Stimulated activated naive B cell treated with anti-CD40 and anti-IgM and Interleukin-4, amounts not matched to agents 10 μg/mL and 1 μg/mL and 100 μg/mL, for 72 hours (primary cell): ENCODE measurements at places on chromosomes 12 and 14.

DNA sequence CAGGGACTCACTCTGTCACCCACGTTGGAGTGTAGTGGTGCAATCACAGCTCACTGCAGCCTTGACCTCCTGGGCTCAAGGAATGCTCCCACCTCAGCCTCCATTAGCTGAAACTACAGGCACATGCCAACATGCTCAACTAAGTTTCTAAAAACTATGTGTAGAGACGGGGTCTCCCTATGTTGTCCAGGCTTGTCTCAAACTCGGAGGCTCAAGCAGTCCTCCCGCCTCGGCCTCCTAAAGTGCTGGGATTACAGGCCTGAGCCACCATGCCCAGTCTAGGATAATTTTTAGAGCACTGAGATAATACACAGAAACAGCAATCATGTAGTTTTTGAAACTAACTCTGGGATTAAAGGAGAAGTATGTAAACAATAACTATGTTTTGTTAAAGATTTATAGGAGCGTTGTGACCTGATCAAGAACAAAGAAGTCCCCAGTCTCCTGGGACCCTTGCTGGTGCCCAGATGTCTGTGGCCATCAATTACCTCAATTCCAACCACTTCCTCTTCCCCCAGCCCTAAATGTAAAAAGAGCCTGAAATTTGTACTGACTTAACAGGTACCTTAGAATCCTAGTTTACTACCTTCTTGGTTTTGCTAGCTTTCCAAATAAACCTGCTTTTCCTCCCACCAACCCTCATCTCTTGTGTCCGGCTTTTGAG is 28.9 kb upstream of the EGLN3 start:
- no peak for DNase-seq
- H3K27me3 ChIP-seq: peaks cover 6% of the 10 kb centered on the region
- H3K27ac ChIP-seq: no peak overlapping the region
- H3K4me1 ChIP-seq: peaks cover 9% of the 10 kb centered on the region
- H3K36me3 ChIP-seq: no peaks in the 10 kb centered on the region

- peak overlapping the region; percentile 66 for H3K27ac ChIP-seq
- DNase-seq: no peak
- peaks cover 23% of the 10 kb centered on the region for H3K4me1 ChIP-seq
- no peaks in the 10 kb centered on the region for H3K36me3 ChIP-seq
- peak overlapping the region; percentile 13 for H3K4me3 ChIP-seq
Observed at GRCh38 chr14:20684662-20685456, 499 bp downstream of the RNASE4 start.

DNA sequence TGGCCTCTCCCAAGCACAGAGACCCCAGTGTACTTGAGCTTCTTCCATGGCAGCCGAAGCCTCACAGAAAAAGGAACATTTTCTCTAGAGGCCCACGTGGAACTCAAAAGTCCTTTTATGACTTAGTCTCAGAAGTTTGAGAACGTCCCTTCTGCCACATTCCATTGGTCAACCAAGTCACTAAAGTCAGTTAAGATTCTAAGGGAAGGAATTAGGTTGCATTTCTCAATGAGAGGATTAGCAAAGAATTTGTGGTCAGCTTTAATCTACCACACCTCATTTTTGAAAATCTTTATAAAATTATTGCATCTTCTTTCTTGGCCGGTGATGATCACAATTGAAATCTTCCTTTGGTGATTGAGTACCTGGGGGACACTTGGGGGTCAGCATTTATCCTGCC is 279.9 kb upstream of the TBX3 start:
- H3K27me3 ChIP-seq: no peaks in the 10 kb centered on the region
- no peak for DNase-seq
- H3K4me1 ChIP-seq: no peaks in the 10 kb centered on the region
- H3K27ac ChIP-seq: no peak overlapping the region
- no peak overlapping the region for H3K4me3 ChIP-seq
- H3K36me3 ChIP-seq: no peaks in the 10 kb centered on the region

GRCh38 chr14:61537563-61538463 is 157.5 kb upstream of the HIF1A start:
- H3K4me3 ChIP-seq: no peak overlapping the region
- H3K27me3 ChIP-seq: no peaks in the 10 kb centered on the region
- H3K4me1 ChIP-seq: peaks cover 12% of the 10 kb centered on the region
- H3K27ac ChIP-seq: no peak overlapping the region

GRCh38 chr12:111991946-111992345 is 21.0 kb downstream of the TMEM116 start:
- no peak overlapping the region for H3K27ac ChIP-seq
- H3K4me3 ChIP-seq: no peak overlapping the region
- peaks cover 11% of the 10 kb centered on the region for H3K27me3 ChIP-seq
- peaks cover 19% of the 10 kb centered on the region for H3K36me3 ChIP-seq
- H3K4me1 ChIP-seq: peaks cover 42% of the 10 kb centered on the region

- no peak for DNase-seq
- no peak overlapping the region for H3K27ac ChIP-seq
- no peak overlapping the region for H3K4me3 ChIP-seq
- H3K27me3 ChIP-seq: no peaks in the 10 kb centered on the region
- H3K4me1 ChIP-seq: peaks cover 49% of the 10 kb centered on the region
Observed at GRCh38 chr12:123983822-123984485, 10.9 kb downstream of the ZNF664 start.

- no peaks in the 10 kb centered on the region for H3K27me3 ChIP-seq
- peaks cover 46% of the 10 kb centered on the region for H3K36me3 ChIP-seq
- H3K4me3 ChIP-seq: no peak overlapping the region
Observed at GRCh38 chr14:91327661-91328312, 83.3 kb upstream of the GPR68 start.

- H3K27ac ChIP-seq: no peak overlapping the region
- H3K36me3 ChIP-seq: peaks cover 5% of the 10 kb centered on the region
- H3K4me3 ChIP-seq: no peak overlapping the region
- H3K27me3 ChIP-seq: peaks cover 12% of the 10 kb centered on the region
Observed at GRCh38 chr14:24316597-24316950, 5.3 kb downstream of the LTB4R start.

GRCh38 chr12:74780182-74780849 is 242.7 kb downstream of the ATXN7L3B start:
- no peak overlapping the region for H3K27ac ChIP-seq
- no peak overlapping the region for H3K4me3 ChIP-seq
- no peaks in the 10 kb centered on the region for H3K36me3 ChIP-seq
- H3K4me1 ChIP-seq: no peaks in the 10 kb centered on the region

DNA sequence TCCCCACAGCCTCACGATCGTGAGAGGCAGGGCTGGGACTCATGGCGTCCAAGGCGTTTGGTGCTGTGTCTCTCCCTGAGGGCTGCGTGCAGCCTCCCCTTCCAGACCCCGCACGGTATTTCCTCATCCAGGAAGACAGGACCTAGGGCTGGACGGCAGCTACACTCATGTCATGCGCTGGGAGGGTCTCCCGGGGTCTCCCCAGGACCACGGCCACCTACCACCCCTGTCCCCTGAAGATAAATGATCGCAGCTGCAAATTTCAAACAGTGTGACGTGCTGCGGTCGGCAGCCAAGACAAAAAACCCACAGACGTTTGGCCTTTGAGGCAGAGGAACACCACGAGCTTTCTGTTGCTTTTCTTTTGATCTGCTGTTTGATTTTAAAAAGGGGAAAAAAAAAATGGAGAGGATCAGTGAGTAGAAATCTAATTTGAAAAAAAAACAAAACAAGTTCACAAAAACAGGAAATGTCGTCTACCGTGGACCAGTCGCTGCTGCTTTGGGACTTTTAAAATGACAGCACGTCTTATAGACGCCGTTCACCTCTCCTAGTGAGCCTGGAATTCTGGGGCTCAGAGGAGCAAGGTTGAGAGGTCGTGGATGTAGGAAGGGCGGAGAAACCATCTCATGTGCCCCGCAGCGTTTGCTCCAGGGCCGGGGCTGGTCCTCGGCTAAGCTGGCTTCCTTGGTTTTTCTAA is 237.6 kb downstream of the SLC41A2 start:
- peak overlapping the region; percentile 93 for H3K27ac ChIP-seq
- DNase-seq: peak; percentile 39
- peaks cover 18% of the 10 kb centered on the region for H3K36me3 ChIP-seq
- peaks cover 76% of the 10 kb centered on the region for H3K4me1 ChIP-seq
- H3K27me3 ChIP-seq: no peaks in the 10 kb centered on the region

- H3K36me3 ChIP-seq: no peaks in the 10 kb centered on the region
- no peak overlapping the region for H3K27ac ChIP-seq
- peaks cover 6% of the 10 kb centered on the region for H3K4me1 ChIP-seq
- no peaks in the 10 kb centered on the region for H3K27me3 ChIP-seq
Observed at GRCh38 chr12:63915105-63915800, 70.8 kb downstream of the SRGAP1 start.

- DNase-seq: no peak
- H3K4me3 ChIP-seq: no peak overlapping the region
- no peak overlapping the region for H3K27ac ChIP-seq
- peaks cover 31% of the 10 kb centered on the region for H3K27me3 ChIP-seq
- H3K4me1 ChIP-seq: no peaks in the 10 kb centered on the region
- no peaks in the 10 kb centered on the region for H3K36me3 ChIP-seq
Observed at GRCh38 chr12:111202237-111202915, 166.5 kb downstream of the PHETA1 start.

GRCh38 chr12:32788405-32788804 is 32.7 kb upstream of the YARS2 start:
- H3K4me1 ChIP-seq: no peaks in the 10 kb centered on the region
- H3K36me3 ChIP-seq: no peaks in the 10 kb centered on the region

DNA sequence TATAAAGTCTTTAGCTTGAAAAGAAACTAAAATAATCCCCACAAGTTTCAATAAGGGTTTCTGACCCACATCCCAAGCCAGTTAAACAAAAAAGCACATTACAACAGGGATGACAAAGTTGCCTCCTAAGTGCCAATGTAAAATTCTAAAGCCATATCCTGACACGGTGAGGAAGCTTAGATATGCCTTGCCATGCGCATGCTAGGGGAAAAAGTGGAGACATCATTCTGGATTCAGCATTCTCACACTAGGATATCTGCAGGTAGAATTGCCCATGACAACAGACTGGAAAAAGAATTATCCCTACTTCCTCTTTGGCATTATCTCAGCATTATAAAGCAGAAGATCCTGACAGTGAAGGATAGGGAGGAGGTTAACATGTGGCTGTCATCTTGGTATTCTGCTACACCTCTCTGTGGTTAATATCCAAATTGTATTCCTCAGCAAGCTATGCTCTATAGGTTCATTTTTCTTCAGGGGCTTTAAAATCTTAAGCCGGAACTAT is 4.9 kb downstream of the DUSP6 start:
- no peak for DNase-seq
- H3K27ac ChIP-seq: no peak overlapping the region
- H3K36me3 ChIP-seq: peaks cover 2% of the 10 kb centered on the region
- H3K4me3 ChIP-seq: no peak overlapping the region
- peaks cover 85% of the 10 kb centered on the region for H3K4me1 ChIP-seq
- peaks cover 6% of the 10 kb centered on the region for H3K27me3 ChIP-seq

GRCh38 chr14:47194055-47194454 is 481.4 kb downstream of the MDGA2 start:
- H3K27me3 ChIP-seq: no peaks in the 10 kb centered on the region
- no peak for DNase-seq
- H3K4me3 ChIP-seq: no peak overlapping the region
- H3K4me1 ChIP-seq: no peaks in the 10 kb centered on the region
- no peaks in the 10 kb centered on the region for H3K36me3 ChIP-seq

DNA sequence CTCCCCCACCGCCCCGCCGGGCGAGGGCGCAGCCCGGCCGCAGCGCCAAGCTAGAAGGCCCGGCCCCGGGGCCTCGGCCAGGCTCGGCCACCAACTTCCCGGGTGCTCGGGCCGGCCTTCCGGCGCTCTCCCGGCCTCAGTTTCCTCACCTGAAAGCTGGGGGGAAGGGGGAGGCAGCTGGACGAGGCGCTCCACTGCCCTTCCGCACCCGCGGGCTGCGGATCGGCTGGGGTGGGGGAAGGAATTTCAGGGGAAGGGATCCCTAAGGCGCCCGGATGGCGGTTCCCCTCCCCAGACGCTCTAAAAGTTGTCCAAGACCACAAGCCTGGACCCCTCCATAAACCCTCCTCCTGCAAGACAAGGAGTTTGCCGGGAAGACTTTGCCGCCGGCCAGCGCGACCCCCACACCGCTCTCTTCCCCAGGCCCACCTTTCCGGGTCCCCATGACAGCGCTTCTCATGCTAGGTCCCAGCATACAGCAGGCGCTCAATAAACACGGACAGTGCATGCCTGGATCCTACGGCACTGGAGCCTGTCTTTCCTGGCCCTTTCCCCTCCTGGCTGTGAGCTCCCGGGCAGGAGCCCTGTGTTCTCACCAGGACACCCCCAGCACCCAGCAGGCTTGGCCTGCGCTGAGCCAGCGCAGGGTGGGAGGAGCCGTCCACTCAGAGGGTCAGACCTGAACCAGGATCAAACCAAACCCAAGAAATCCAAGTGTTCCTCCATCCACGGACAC is 18.1 kb downstream of the BEGAIN start:
- peak overlapping the region; percentile 76 for H3K4me3 ChIP-seq
- H3K4me1 ChIP-seq: peaks cover 23% of the 10 kb centered on the region
- H3K36me3 ChIP-seq: peaks cover 2% of the 10 kb centered on the region

GRCh38 chr14:35247777-35248475 is 44.3 kb upstream of the PSMA6 start:
- DNase-seq: no peak
- no peak overlapping the region for H3K27ac ChIP-seq

DNA sequence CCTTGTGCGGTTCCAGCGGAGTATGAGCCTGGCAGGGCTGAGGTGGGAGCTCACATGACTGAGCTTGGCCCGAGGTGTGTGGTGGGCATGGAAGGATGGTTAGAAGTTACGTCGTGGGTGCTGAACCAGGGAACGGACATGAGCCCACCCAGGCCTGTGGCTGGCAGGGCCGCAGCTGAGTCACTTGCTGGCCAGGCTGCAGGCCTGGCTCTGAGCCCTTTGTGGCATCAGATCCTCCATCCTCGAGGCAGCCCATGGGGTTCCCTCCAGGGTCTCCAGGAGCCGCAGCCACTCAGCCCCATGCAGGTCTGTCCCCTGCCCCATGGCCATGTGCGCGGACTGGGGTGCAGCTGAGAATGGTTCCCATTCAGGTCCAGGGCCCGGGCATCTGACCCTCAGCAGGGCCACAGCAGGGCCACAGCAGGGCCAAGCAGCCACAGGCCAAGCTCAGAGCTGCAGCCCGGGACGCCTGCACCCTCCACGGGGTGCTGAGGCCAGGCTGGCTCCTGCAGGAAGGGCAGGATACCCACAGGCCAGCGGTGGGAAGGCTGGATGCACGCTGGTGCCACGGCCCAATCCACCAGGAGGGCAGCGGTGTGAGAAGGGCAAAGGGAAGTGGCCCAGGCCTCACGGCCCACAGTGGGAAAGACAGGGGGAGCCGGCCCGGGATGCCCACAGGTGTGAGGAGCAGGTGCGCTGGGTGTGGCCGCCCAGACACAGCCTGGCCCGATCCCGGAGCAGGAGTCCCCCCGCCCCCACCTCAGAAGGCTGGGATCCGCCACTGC is 26.3 kb upstream of the ULK1 start:
- no peak overlapping the region for H3K27ac ChIP-seq
- no peaks in the 10 kb centered on the region for H3K27me3 ChIP-seq
- H3K4me3 ChIP-seq: no peak overlapping the region

GRCh38 chr14:100711493-100711892 is 15.2 kb upstream of the DLK1 start:
- no peaks in the 10 kb centered on the region for H3K36me3 ChIP-seq
- no peak overlapping the region for H3K27ac ChIP-seq
- peaks cover 55% of the 10 kb centered on the region for H3K27me3 ChIP-seq
- H3K4me3 ChIP-seq: no peak overlapping the region
- H3K4me1 ChIP-seq: peaks cover 28% of the 10 kb centered on the region
